A549 treated with CpdA at 1 μM for 4 hours (cell line): ENCODE measurements at places on chromosomes 6 and 20. TPM values are rescaled to one million over a fixed set of nuclear protein-coding genes. Genes with fewer than 3 reads are reported as not detected.

SLX4IP gene
- 2.5 to 3.2 TPM (median 2.8 TPM) in 5 replicates for total RNA-seq

IYD gene
- 0.01 to 0.09 TPM in 2 of 5 replicates, not detected in the others for total RNA-seq

SCGN gene
- 0.12 to 0.29 TPM (median 0.18 TPM) in 4 of 5 replicates, not detected in the other for total RNA-seq

PSORS1C2 gene
- not detected in 5 replicates for total RNA-seq

SSR1 gene
- 72.7 to 87.5 TPM (median 77.9 TPM) in 5 replicates for total RNA-seq

POU3F2 gene
- 0.02 TPM in 2 of 5 replicates, not detected in the others for total RNA-seq

HNF4A gene
- total RNA-seq = 11.4 to 15.6 TPM (median 12.9 TPM) in 5 replicates

SOBP gene
- 0.93 to 1.2 TPM (median 1.1 TPM) in 5 replicates for total RNA-seq

ASIP gene
- total RNA-seq = not detected in 5 replicates

DEF6 gene
- total RNA-seq = 0.06 to 0.09 TPM (median 0.06 TPM) in 3 of 5 replicates, not detected in the others
